ENCODE measurements at places on chromosomes 7 and 10.

GRCh38 chr7:43118313-43118712, 5.9 kb downstream of the HECW1 start:
- no peak for DNase-seq

DNA sequence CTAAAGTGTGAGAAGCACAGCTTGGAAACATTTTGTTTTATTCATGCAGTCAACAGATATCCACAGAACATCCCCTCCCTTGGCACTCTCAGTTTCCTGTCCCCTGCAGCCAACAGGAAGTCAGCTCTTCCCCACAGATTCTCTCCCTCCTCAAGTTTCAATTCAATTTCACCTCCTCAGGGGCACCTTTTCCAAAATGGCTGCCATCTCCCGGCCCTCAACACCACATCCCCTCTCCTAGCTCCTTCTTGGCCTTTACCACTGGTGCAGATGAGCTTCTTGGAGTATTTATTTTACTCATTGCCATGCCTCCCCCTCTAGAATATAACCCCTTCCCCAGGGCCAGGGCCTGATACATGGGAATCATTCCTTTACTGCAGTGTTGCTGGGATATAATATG, 94.0 kb downstream of the WDR11 start:
- no peak for DNase-seq

GRCh38 chr7:41114131-41114530, 588.8 kb downstream of the INHBA start:
- DNase-seq: no peak

DNA sequence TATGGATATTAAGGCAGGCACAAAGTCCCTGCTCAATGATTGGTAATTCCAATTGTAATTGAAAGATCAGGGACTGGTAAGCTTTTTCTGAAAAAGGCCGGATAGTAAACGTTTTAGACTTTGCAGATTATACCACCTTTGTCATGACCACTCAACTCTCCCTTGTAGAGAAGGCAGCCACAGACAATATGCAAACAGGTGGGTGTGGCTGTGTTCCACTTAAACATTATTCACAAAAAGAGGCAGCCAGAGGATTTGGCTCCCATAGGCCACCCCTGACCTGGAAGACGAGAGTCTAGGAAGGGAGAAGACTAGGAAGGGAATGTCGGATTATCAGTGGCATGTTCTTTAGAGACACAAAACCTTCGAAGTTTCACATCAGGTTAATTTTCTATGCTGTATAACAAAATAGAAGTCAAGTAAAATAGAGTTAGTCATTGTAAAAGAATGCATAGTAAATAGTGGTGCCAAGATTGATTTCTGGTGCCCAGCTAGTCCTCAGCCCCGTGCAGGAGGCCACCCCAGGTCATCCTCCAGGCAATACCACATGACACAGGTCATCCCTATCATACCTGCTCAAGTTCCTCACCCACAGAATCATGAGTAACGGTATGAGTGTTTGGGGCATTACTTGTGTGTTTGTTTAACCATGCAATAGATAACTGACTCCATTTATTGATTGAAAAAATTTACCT, 193.8 kb downstream of the PLPP4 start:
- no peak for DNase-seq

DNA sequence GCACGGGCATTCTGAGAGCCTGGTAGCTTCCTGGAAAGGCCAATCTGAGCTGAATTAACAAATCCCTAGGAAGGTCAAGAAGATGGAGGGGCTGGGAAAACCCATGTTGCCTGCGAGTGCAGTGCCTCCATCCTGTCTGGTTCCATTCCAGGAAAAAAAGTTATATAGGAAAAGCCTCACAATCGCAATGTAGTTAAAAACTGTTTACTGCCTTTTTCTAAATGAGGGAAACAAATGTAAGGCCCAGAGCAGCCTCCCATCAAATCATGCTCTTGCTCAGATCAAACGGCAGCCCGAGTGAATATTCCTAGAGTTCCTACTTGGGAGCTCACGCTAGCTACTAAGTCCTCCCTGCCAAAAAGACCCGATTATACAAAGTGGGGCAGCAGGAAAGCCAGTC, 179.9 kb downstream of the KCNMA1 start:
- no peak for DNase-seq

DNA sequence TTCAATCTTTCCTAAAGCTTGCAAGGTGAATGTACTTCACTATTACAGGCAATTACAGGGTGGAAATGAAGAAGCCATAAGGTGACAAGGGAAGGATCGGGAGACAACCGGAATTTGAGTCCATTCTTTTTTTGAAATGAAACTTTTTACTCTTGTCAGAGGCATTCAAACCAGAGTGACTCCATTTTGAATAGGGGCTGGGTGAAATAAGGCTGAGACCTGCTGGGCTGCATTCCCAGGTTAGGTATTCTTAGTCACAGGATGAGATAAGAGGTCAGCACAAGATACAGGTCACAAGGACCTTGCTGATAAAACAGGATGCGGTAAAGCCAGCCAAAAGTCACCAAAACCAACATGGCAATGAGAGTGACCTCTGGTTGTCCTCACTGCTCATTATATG, 363.3 kb downstream of the TYW1 start:
- no peak for DNase-seq

- no peak for DNase-seq
Measured at GRCh38 chr7:1511444-1512422, 7.5 kb upstream of the INTS1 start.

- DNase-seq: no peak
Measured at GRCh38 chr10:5978230-5978489, 817 bp upstream of the IL15RA start.

DNA sequence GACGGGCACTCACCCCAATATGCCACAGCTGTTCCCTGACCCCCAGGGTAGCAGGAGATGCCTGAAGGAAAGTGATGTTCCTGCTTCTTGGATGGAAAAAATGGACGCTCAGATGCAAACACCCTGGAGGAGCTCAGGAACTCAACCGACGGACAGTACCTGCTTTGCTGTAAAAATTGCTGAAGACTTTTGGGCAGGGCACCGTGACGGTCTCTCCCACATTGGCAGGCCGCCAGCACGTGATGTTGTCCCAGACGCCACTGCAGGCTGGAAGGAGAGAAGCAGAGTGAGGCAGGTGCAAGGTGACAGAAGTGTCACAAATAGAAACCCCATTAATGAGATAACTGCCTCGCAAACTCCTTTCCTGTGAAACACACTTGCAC, 35.0 kb downstream of the VIPR2 start:
- DNase-seq: no peak

- no peak for DNase-seq
Measured at GRCh38 chr10:68082872-68083271, 7.8 kb upstream of the HERC4 start.

GRCh38 chr10:56057860-56058259, 303.2 kb downstream of the ZWINT start:
- DNase-seq: no peak

GRCh38 chr10:113651021-113651420, 12.8 kb downstream of the NRAP start:
- DNase-seq: no peak

- no peak for DNase-seq
Measured at GRCh38 chr10:120392245-120392644, 64.8 kb upstream of the PLPP4 start.

DNA sequence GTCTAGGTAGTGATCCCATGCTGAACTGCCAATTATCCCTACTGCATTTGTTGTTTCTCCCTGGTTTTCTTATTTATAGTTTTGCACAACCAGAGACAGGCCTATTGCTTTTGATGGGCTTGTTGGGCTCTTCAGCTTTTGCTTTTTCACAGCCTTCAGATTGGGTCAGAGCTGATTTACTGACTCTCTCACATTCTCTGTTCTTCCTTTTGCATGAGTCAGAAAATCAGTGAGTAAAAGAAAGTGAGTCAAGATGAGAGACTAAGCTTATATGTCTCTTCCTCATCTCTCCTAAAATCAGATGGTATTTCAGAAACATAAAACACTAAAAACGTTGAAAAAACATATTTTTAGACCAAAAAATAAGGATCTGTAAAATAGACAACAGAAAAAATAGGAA, 1135.4 kb downstream of the XPNPEP1 start:
- DNase-seq: no peak

GRCh38 chr7:100691676-100692577, 2.1 kb downstream of the GIGYF1 start:
- DNase-seq: peak; percentile 85

GRCh38 chr7:19336836-19337383, 191.7 kb upstream of the FERD3L start:
- DNase-seq: no peak

DNA sequence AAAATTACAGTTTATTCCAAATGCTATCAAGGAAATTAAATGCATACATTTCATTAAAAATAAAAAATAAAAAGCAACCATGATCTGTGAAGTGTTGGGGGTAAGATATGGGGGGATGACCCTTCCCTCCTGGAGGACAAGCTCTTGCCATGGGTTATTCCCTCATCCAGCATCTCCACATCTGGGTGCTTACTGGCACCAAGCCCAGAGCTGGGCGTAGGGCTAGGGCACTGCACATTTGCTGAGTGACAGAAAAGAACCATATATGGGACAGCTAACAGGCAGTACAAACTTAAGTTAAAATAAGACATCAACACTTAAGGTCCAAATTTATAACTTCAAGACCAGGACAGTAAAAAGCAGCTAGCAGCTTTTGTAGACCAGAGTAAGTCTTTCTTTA, 10.2 kb downstream of the CCDC6 start:
- no peak for DNase-seq

GRCh38 chr10:17062955-17063484, 66.6 kb downstream of the CUBN start:
- no peak for DNase-seq

DNA sequence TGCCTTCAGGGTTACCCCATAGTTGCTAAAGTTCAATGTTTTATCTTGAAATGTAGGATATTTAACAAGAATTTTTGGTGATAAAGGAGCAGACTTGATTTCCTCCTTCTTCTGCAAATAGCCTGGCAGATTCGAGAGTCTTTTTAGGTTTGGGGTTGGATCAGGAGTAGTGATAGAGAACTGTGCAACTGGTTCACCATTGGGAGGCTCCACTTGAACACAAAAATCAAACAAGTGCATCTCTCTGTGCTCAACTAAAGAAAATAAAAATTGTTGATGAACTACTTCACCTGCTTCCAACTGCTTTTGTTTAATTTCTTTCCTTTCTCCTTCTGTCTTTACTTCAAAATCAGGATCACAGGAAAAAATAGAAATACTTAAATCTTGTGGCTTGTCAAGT, 58.5 kb downstream of the MACC1 start:
- no peak for DNase-seq

DNA sequence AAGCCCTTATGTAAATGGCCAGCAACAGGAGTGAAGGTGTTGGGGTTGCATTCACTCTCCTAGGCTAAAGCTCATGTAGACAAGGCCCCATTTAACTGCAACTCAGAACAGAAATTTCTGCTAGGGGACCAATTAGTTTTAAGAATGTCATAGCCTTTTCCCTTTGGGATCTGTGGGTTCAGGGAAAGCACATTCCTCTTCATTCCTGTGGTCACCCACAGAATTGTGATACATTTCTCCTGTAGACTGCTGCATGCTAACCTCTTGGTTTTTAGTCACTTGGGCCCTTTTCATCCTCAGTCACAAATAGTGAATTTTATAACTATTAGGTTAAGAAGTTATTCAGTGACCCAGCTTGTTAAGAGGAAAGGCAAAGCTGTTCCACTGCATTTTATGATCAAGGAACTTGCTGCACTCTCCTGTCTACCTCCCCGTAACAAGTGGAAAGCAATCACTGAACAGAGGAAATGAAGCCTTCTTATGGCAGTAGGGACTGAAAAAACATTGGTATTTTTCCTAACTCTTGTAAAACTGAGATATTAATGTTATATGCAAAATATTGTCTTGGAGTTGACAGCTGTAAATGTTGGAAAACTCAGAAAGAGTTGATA, 124.9 kb downstream of the SND1 start:
- no peak for DNase-seq

DNA sequence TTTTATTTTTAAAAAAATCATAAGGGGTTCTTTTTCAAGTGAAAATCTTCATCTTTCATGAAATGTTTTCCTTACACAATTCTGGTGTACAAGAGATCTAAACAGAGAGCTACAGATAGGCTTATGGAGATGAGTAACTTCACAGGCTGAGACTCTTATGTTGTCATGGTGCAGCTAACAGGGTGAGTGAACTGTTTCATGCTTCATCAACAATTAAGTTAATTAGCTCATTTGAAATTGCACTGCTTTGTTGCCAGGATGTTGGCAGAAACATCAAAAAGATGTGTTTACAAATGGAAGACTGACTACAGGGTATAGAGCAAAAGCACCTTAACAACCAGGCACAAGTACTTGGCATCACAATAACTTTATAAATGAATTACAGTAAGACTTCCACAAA, 230.8 kb downstream of the FOXP2 start:
- no peak for DNase-seq

GRCh38 chr7:24241206-24241605, 42.8 kb upstream of the NPY start:
- DNase-seq: no peak

DNA sequence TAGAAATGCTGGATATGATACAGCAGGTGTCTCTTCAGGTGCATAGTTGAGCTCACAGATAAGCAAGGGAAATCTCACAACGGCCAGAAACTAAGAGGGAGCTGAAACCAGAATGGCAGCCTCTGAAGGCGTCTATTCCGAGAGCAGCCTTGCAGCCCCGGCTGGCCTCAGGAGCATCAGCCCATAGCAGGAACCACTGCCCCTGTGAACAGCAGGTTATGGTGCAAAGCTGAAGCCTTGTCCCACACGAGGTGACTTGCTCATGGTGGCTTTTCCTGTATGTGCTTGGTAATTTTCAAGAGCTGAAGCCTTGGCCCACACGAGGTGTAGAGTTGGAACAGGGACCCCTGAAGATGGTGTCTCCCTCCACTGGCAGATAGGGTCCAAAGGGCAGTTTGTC, 33.2 kb downstream of the BNIP3 start:
- DNase-seq: no peak

- no peak for DNase-seq
Measured at GRCh38 chr7:131529179-131529578, 27.2 kb downstream of the PODXL start.

GRCh38 chr7:33971106-33971505, 65.8 kb downstream of the BMPER start:
- DNase-seq: no peak

- no peak for DNase-seq
Measured at GRCh38 chr7:111094419-111094818, 3.5 kb downstream of the LRRN3 start.

- DNase-seq: no peak
Measured at GRCh38 chr7:139914306-139915267, 85.5 kb downstream of the TBXAS1 start.

DNA sequence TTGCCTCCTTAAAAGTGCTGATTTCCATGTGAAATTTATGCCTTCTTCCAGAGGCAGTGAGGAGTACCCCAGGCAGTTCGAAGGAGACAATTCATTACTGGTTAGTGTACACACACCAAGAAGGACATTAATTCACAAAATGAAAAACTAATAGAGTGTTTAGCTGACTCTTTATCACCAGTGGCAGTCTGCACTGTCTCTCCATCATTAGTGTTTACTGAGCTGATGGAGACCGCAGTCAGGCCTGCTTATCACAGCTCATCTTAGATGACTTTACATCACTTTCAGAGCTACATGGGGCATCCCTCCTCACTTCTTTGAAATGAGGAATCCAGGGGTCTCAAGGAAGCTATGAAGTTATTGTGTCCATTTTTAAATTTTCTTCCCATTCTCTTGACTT, 155.5 kb upstream of the LRGUK start:
- no peak for DNase-seq

GRCh38 chr10:120950051-120950561, 98.9 kb downstream of the WDR11 start:
- DNase-seq: no peak

Measured in germinal center (tissue), 1 donor.